CD4-positive, alpha-beta T cell (primary cell): ENCODE measurements at places on chromosomes 16 and 17.

- DNase-seq = no peak
Measured at GRCh38 chr17:21272881-21273792, 11.4 kb upstream of the MAP2K3 start.

- DNase-seq = no peak
Measured at GRCh38 chr17:44095647-44096496, 25.3 kb downstream of the G6PC3 start.

DNA sequence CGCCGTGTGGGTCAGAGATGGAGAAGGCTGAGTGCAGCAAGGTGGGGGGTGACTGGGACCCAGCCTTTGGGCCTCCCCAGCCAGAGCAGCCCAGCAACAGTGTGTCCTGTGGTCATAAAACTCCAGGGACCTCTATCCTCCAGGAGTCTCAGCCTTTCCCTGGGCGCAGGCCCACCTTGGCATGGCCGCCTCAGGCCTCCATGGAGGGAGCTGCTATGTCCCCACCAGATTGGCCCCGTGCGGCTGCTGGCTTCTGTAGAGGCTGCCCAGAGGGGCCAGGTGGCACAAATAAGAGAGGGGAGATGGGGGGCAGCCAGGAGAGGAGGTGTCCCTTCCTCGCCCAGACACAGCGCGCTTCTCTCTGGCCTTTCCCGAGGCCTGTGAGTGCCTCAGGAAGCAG, 2.6 kb upstream of the SYNGR3 start:
- DNase-seq = no peak

DNA sequence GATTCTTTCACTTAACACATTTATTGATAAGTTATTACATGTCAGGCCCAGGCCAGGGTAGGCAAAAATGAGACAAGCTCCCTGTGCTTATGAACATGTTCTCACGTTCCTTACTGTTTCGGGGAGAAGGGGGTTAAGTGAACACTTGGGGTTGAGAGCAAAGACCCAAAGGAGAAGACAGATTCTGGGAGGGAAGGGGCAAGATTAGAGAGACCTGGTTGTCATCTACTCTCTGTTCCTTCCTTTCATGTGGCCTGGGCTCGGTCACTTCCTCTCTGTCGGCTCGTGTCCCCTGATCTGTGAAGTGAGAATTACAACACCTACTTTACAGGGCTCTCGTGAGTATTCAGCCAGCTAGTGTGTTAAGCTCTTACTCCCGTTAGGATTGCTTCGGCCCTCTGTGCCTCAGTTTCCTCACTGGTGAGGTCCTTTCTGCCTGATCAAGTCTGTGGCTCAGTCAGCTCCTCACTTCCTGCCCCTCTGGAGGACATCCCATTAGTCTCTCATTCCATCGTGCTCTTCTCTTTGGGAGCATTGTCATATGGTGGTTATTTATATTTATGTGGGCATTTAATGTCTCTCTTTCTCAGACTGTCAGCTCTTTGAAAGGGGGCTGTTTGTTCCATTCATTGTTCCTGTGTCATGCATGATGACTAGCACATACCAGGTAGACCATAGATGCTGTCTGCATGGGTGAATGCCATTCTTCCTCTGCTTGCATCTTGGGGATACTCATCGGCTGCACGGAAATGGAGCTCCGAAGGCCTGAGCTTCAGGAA, 38.9 kb downstream of the PLCG2 start:
- no peak for DNase-seq

- no peak for DNase-seq
Measured at GRCh38 chr17:76079535-76079955, 563 bp downstream of the ZACN start.

DNA sequence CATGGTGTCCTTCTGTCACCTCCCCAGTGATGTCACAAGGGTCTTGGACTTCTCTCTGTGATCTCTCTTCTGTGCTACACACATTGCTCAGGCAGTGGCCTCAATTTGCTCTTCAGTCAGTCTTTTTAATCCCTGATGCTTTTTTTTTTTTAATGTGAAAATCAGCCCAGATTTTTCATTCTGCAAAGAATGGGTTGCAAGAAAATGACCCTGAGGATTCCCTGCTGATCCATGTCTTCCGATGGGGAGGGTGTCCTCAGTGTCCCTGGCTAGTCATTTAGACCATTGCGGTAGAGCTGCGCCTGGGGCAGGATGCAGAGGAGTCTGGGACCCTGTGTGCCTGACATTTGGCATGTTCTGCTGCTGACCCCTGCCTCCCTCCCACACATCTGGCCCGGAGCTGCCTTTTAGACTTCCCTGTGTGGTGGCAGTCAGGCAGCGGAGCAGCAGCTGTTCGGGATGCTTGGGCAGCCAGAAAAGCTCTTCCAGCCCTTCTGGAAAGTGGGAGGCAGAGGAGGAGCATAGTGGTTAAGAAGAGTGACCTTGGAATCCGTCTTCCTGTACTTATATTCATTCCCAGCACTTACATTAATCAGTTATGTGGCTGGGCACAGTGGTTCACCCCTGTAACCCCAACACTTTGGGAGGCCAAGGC, 12.3 kb downstream of the GPT2 start:
- no peak for DNase-seq

GRCh38 chr16:51553910-51554309, 402.8 kb upstream of the SALL1 start:
- no peak for DNase-seq

DNA sequence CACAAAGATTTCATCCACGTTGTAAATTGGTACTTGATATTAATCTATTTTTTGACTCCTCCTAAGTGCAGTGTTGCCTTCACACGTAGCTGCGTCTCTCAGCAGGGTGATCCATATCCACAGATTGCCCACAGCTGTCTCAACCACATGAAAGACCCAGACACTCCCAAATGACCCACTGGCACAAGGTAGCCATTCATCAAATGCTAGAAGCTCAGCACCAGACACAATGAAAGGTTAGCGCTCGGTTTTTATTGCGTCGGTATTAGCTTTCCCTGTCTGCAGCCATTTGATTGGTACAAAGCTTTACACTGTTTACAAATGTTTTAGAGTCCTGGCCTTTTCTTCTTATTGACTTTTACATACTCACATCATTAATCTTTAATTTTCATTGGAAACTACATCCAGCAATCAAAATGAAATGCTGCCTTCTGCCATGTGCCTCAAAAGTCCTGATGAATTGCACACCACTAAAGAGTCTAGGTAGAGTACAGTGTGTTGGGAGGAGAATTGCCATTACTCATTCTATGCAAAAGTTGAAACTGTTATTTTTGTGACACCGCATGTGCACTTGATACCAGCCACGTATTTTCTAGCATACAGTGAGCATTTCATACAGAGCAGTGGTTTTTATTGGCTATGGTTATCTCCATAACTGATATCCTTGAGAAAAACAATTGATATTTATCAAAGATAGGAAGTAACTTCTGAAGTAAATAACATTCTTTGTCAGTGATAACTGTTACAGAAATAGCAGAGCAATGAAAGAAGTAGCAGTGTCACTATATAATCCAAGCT, 127.3 kb upstream of the NUDT7 start:
- no peak for DNase-seq

DNA sequence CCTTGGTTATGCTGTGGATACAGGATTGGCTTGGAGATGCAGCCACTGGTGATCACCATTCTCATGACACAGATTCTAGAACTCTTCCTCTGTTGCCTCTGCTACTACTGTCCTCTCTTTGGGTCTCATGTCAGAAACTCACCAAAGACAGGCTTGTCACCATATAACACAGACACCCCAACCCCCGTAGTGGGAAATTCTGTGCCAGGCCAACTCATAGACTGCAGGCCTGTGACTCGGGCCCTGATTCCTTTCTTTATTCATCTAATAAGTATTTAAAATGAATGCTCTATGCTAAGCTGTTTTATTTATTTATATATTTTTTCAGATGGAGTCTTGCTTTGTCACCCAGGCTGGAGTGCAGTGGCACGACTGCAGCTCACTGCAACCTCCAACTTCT, 9.5 kb downstream of the CYB5D2 start:
- no peak for DNase-seq

DNA sequence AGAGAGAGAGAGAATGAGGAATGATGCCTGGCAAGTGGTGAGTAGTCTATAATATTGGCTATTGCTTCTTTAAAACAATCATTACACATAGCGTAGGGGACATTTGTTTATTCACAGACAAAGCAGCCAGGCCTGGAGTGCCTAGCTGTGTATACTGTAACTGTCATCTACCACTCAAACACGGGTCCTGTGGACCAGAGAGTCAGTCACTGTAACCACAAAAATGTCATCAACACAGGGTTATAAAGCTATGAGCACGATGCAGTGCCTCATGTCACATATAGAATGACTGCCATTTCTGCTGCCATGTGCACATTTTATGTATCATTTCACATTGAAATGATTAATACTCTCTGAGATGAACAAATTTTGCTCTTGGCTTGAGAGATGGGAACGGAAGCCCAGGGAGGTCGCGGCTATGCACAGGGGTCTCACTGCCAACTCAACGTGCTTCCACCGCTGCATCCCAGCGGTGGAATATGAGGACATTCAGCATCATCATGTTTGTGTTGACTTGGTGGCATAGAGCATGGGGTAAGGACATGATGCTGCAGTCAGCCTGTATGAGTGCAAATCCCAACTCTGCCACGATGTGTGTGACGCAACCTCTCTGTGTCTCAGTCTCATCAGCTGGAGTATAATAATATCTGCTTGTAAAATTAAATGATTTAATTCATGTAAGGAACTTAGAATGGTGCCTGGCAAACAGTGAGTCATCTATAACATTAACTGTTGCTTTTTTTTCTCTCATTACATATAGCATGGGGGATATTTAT, 3.3 kb downstream of the MT1H start:
- DNase-seq = no peak

DNA sequence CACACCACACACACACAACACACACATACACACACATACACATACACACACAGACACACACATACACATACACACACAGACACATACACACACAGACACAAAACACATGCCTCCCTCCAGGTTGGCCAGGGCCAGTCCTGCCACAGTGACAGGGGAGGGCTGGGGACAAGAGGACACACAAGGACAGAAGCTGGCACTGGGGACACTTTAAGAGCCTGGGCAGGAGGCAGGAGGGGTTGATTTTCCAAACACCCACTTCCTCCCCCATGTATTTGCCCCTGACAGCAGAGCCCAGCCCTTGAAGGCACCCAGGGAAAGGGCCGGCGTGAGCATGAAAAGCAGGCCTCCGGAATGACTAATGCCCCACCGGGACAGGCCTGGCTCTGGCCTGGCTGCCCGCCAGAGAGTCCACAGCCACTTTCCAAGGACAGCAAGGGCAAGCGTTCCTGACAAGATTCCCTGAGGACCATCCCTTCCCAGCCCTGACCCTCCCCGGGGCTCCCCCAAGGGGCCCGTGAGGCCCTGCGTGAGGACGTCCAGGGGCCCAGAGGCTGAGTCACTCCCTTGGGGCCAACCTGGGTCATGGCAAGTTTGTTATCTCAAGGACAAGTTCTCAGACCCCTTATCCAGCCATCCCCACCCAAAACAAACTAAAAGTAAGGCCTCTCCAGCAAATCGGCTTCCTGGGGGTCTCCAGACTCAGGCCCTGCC, 235.6 kb downstream of the ZNF423 start:
- DNase-seq = no peak

- DNase-seq = peak; percentile 16
Measured at GRCh38 chr17:44122816-44123355, 555 bp downstream of the HDAC5 start.

- no peak for DNase-seq
Measured at GRCh38 chr16:85162478-85163277, 50.4 kb upstream of the CIBAR2 start.

- peak; percentile 10 for DNase-seq
Measured at GRCh38 chr17:45896803-45897693, 2.7 kb downstream of the MAPT start.

DNA sequence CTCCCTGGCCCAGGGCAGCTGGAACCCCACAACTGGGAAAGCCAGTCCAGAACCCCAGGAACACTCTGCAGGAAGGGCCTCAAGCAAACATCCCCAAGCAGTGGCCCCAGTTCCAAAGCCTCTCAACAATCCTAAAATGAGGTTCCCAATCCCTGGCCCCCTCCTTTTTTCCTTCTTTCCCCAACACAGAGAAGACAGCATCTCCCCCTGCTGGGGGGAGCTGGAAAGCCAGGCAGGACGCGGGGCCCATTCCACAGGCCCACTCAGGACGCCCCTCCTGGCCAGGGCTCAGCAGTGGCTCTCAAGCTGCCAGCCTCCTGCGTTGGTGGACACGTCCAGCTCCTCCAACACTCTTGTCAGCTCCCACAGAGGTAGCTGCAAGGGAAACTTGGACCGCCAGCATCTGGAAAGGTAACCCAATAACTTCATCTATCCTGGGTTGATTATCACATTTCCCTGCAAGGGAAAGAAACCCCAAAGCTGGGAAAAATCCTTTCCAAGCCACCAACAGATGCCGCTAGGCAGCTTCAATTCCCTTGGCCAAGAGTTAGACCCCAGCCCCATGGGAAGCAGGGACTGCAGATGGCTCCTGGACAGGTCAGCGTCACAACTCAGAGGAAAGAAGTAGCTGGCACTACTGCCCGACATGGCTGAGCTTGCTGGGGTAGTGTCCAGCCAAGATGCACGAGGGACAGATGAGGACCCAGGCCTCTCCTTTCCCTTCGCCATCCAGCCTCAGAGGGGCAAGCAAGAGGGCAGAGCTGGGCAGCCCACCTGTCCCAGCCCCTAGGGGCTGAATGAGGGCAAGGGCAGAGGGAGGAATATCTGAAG, 7.6 kb downstream of the HDAC5 start:
- DNase-seq = peak; percentile 48

DNA sequence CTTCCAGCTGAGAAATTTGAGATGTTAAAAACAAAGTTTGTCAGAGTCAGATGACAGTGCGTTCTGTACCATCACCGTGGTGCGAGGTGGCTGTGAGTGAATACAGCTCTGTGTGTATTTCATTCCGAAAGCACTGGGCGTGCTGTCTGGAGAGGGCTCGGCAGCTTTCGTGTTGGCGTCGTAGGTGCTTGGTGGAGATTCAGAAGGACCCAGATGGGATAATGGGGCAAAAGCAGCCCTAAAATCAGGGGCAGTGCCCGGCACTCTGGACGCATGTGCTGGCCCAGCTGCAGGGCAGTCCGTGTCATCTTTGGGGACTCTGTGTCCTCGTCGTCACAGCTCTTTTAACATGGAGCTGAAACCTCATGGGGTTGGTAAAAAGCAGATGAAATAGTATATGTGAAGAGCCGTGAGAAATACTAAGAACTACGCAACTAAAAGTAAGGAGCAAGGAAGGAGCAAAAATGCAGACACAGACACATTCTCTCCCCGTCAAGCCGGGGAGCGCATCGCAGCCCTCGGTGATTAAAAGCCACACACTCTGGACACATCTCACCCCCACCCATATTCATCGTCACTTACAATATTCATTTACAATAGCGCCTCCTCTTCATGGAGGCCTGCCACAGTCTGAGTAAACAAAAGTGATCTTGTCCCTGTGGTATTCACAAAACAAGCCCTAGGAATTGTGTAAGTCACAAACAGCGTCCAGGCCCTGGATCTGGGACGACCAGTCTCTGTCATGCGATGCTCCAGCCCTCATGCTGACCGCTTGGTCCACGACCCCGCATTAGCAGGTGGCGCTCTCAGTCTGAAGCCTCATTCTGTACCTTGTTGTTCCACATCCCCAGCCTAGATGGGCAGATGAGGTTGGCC, 206.7 kb downstream of the RPTOR start:
- no peak for DNase-seq

DNA sequence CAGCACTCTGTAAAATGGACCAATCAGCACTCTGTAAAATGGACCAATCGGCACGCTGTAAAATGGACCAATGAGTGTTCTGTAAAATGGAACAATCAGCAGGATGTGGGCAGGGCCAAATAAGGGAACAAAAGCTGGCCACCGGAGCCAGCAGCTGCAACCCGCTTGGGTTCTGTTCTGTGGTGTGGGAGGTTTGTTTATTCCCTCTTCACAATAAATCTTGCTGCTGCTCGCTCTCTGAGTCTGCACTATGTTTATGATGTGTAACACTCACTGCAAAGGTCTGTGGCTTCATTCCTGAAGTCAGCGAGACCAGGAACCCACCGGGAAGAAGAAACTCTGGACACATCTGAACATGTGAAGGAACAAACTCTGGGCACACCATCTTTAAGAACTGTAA, 20.5 kb downstream of the TMEM100 start:
- no peak for DNase-seq
